ENCODE measurements at places on chromosomes 12 and 14.

DNA sequence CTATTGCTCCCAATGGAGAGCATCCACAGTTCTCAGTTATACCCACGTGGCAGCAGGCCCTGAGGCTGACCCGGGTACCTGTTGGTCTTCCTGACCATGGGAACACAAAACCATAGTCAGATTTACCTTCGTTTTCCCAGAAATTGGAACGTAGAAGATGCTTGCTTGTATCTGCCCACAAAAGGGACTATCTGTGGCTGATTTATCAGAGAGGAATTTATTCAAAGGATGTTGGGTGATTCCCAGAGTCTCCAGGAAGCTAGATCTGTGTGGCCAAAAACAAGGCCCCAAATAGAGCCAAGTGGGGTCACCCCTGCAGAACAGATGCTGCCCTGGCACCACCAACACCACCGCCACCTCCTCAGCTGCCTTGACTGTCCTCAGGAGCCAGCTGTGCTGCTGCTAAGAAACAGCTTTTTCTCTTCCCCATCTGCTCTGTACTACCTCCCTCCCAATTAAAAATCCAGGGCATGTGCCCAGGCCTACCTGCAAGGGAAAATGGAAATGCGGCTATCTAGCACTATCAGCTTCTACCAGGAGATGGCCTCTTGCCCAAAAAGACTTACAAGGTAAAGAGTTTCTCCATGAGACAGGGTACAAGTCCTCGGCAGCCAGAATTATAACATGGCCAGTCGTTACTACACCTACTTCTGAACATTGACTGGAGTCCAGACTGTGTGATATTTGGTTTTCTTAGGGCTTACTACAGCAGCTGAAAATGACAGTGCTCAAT lies 128.6 kb upstream of the PLEKHG7 start:
- no peak for DNase-seq

DNA sequence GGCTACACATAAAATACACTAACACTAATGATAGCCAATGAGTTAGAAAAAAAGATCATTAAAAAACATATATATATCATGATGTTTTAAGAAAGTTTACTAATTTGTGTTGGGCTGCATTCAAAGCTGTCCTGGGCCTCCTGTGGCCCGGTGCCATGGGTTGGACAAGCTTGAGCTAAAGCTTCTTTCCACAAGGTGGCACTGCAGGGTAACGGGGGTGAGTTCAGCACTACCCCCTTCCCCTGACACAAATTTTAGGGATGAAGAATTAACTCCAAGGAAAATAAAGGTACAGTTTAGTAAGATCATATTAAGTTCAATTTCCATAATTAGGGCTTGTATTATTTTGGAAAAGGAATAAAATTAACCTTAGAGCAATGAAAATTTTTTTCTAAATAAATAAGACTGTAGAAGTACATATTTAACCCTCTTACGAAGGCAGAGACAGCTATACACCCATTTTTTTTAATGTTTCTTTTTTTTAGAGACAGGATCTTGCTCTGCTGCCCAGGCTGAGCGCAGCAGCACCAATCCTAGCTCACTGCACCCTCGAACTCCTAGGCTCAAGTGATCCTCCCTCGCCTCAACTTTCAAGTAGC lies 38.9 kb downstream of the PPP1R13B start:
- peak; percentile 63 for DNase-seq

- DNase-seq = no peak
These were observed 32.3 kb upstream of the ANKS1B start for GRCh38 chr12:100017056-100017455.

DNA sequence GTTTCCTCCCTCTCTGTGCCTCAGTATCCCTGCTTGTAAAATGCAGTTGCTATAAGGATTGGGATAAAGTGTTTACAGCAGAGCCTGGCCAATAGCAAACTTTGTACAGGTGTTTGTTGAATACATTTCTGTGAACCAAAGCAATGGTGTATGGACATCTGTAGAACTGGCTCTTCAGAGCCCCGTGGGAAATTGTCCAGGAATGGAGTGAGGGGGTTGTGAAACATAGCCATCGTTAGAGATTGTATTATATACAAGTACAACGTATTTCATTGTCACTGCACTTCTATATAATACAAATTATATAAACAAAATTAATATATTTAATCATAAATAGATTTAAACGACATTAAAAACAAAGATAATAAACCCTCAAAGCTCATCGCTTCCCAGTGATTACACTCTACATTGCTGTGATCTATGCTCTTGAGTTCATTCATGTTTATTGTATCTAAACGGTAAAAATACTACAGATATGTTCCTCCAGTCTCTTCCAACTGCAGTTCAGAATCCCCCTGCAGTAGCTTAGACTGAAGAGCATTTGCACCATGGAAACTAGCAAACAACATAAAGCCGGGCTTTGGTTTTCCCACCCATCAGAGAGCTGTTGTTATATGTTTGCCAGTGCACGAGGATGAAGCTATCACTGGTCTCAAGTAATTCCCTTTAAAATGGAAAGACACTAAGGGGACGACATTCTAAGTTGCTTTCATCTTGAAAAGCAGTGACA lies 216.7 kb downstream of the TMEM132C start:
- DNase-seq = no peak

GRCh38 chr12:109600481-109600880 lies 26.9 kb downstream of the MVK start:
- DNase-seq = no peak

GRCh38 chr12:124327362-124328043 lies 32.6 kb downstream of the RFLNA start:
- no peak for DNase-seq

- DNase-seq = no peak
These were observed 1.4 kb downstream of the AKAP6 start for GRCh38 chr14:32330351-32331111.

DNA sequence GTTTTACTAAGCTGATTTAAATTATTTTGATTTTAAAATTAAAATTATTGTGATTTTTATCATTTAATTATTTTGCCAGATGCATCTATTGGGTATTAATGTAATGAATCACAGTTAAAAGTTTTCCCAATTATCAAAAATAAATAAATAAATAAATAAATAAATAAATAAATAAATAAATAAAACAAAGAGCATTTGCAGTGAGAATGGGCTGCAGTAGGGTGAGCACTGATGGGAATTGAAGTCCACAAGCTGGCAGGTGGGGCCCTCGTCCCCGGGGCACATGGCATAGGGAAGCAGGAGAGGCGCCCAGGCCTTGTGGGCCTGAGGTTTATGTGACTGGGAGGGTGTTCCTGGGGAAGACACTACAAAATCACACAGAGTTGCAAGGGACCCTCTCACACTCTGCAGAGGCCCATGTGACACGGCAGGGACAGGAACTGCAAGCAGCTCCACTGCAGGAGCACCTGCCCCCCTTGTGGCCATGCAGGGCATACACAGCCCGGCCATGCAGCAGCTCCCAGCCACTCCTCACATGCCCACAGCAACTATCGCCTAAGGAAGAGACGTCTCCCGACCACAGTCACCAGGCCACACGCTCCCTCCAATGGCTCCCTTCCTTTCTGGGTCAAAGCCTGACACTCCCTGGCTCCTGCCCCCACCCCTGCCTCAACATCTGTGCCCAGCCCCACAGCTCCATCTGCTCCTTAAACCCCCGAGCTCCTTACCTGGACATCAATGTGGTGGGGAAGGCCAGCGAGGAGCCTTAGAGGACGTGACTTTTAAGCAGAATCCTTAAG lies 256.3 kb upstream of the SFSWAP start:
- peak; percentile 31 for DNase-seq

DNA sequence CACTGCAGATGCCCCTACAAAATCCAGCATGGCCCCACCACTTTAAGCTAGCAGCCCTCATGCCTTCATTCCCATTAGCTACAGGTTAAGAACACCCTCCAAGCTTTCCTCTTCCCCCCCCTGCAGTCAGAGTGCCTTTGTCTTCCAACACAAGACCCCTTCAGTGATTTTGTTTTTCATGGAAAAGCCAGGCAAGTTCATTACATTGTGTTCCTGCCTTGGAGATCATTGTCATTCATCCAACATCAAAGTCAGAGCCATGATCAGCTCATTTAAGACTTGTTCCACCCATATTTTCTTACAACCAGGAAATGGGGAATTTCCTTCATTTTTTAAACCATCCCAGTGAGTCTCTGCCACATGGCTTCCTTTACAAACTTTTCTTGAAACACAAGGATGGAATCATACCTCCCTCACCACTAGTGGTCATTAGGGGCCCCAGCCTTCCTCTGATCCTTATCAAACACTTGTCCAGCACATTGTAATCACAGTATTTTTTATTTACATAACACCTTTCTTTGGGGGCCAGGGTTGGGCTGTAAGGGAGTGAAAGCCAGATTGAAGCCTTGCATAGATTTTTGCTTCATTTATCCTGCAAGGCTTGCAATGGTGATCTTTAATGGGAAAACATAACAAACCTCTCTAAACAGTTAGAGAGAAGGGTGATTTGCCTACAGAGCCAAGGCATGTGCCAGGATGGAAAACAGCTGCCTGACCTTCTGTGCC lies 765.3 kb downstream of the MED13L start:
- no peak for DNase-seq

GRCh38 chr12:66662729-66663128 lies 16.1 kb downstream of the GRIP1 start:
- DNase-seq = no peak

DNA sequence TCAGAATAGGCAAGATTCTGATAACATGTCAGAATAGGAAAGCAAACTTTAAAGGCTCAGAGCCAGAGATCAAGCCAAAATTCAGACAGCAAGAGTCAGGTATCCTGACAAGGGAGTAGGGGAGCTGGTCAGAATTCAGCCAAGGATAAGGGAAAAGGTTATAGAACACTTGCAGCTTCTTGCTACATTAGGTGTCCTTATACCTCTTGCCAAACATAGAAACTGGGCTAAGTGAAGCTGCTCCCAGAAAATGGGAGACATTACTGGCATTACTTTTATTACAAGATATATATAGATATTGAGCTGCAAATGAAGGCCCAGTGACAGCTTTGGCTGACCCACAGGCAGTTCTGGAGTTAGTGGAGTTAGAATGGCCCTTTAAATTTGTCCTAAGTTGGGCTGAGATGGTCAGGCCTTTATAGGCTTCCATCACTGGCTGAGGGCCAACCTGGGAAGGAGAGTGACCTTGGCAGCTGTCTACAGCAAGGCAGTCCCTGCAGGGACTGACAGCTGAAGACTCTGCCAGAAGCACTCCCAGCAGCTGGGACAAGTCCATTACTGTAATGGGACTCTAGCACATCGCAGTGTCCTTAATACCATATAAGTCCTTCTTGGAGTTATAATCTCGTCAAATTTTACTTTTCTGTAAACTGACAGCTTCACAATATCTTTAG lies 83.0 kb downstream of the LRRC9 start:
- DNase-seq = no peak

- DNase-seq = no peak
These were observed 7.3 kb upstream of the RESF1 start for GRCh38 chr12:31951939-31952338.

- peak; percentile 70 for DNase-seq
These were observed at the start of gene FRMD6 for GRCh38 chr14:51651388-51652167. TSS of gene FRMD6 (plus strand) at chr14:51651910. CDS start at chr14:51689837, 37,927 bp downstream.

DNA sequence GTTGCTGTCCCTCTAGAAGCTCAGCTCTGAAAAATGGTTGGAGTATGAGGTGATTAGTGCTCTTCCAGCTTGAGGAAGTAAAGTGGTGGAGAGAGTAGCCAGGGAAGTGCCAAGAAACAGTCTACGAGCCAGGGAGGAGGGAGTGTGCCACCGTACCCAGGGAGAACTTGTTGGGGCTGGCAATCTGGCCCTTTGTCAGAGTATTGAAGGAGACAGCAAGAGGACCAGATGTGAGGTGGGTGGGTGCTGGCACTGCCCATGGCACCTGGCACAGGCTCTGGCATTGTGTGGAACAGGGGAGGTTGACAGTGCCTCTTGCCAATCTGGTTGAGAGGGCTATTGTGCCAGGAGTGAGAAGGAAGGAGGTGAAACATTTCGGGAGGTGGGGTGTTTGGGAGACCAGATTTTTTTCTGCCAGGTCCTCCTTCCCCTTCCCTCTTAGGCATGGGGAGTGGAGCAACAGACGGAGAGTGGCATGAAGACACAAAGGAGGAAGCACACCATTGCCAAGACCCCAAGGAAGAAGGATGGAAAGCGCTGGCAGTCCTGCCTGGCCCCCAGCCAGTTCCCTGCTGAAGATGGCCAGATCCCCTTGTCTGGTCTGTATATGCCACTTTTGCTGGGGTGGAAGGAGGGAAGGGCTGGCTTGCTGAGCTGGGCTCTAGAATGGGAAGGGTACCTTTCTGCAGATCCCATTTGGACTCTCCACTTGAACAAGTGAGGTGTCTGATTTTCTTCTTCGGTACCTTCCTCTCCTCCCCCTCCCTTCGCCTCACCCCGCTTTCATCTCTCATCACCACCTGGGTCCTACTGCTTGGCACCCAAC lies 37.5 kb downstream of the ZFHX2 start:
- DNase-seq = no peak

DNA sequence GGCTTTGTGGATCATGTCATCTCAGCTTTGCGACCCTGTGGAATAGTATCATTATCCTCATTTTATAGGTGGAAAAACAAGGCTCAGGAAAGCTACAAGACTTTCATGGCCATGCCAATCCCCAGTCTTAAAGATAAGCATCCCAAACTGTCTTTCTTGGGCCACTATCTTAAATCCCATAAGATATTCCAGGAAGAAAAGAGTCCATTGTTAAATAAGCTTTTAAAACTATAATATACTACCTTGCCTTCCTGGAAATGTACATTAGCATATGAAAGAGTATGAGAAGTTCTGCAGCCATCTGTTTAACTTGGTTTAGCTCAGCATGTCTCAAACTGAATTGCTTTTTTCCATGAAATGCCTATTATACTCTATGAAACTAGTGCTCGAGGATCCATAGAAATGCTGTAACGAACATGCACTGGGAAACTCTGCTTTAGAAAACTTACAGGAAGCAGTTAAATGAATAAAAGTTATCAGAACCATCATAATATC lies 77.1 kb downstream of the B4GALNT3 start:
- DNase-seq = no peak

DNA sequence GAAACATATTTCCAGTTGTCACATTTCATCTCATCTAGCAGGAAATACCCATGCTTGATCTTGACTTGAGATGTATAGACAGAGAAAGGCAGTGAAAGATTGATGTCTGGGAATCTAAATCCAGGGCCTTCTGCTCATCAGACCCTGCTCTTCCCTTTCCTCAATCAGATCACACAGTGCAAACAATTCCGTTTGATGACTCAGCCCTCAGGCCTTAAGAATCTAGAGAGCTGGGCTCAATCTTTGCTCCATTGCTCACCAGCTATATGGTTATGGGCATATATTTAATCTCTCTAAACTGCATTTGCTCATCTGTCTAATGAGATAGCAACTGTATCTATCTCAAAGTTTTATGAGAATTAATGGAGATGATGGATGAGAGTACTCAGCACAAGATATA lies 201.8 kb upstream of the CCDC196 start:
- DNase-seq = no peak
